ENCODE measurements at places on chromosomes 4 and X. TPM values are rescaled to one million over a fixed set of nuclear protein-coding genes. Genes with fewer than 3 reads are reported as not detected.

DNA sequence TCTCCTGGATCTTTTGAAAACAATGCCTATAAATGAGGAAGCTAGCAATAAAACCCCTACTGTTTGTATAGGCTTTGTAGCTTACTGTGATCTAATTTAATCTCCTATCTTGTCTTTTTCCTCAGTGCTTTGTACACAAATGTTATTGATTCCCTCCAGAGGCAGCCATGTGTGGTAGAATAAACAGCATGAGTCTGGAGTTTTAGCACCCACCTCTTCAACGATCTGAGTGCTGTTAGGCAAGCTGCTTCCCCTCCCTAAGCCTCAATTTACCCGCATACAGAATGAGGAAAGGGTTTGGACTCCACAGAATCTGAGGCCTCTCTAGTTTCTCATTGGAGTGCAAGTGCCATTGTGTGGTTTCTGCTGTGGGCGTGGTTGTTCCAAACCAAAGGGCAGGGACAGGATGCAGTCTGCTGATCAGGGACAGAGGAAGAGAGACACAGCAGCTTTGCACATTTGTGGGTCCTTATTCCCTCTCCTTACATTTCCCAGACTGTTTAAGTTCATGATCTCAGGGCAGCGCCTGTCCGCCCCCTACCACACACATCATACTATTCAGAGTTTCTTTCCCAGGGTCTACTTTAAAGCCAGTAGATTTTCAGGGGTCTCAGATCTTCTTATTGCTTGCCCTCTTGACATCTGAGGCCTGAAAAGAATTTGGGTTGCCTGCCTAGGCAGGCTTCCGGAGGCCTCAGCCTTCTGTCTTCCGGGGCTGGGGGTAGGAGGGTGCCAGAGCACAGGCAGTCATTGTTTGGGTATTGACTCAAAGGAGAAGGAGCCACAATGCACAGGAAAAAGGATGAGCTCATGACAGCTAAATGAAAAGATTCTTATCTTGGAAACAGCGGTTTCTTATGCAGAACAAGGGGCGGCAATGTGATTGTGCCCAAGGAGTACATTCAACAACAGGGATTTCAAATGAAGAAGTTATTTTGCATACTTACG lies 114.9 kb upstream of the TEX13D start:
- peaks cover 8% of the 10 kb centered on the region for H3K4me1 ChIP-seq
- no peak overlapping the region for H3K27ac ChIP-seq
- H3K36me3 ChIP-seq = no peaks in the 10 kb centered on the region

DNA sequence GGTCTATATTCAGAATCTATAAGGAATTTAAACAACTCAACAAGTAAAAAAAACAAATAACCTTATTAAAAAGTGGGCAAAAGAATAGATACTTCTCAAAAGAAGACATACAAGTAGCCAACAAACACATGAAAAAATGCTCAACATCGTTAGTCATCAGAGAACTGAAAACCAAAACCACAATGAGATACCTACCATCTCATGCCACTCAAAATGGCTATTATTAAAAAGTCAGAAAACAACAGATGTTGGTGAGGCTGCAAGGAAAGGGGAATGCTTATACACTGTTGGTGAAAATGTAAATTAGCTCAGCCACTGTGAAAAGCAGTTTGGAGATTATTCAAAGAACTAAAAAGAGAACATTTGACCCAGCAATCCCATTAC lies 201.6 kb downstream of the QDPR start:
- H3K4me3 ChIP-seq = no peak overlapping the region
- no peaks in the 10 kb centered on the region for H3K36me3 ChIP-seq
- no peaks in the 10 kb centered on the region for H3K4me1 ChIP-seq
- DNase-seq = no peak

- no peaks in the 10 kb centered on the region for H3K36me3 ChIP-seq
- no peak overlapping the region for H3K27ac ChIP-seq
- H3K4me3 ChIP-seq = no peak overlapping the region
- DNase-seq = no peak
Measured at GRCh38 chr4:20159516-20159915, 92.2 kb upstream of the SLIT2 start.

- H3K36me3 ChIP-seq = no peaks in the 10 kb centered on the region
- no peaks in the 10 kb centered on the region for H3K4me1 ChIP-seq
- no peak for DNase-seq
Measured at GRCh38 chr4:6049985-6050384, 31.8 kb upstream of the C4orf50 start.

- H3K4me3 ChIP-seq = no peak overlapping the region
- DNase-seq = no peak
- no peaks in the 10 kb centered on the region for H3K27me3 ChIP-seq
- no peak overlapping the region for H3K27ac ChIP-seq
Measured at GRCh38 chr4:25367004-25367621, 9.9 kb upstream of the ANAPC4 start.

DNA sequence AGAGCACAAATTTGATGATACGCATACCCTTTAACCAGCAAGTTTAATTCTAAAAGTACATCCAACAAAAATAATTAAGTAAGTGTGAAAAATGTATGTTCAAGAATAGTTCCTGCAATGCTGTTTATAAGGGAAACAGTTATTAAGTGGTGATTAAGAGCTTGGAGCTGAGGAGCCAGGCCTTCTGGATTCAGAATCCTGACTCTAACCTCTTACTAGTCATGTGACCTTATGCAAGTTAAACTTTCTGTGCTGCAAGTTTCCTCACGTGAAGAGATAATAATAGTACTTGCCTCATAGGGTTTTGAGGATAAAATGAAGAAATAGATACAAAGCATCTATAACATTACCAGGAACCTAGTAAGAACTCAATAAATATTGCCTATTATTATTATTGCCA lies 77.7 kb downstream of the FAM13A start:
- no peaks in the 10 kb centered on the region for H3K27me3 ChIP-seq
- no peak for DNase-seq
- no peak overlapping the region for H3K4me3 ChIP-seq
- H3K36me3 ChIP-seq = no peaks in the 10 kb centered on the region

GRCh38 chr4:6372649-6373525 lies 99.5 kb downstream of the PPP2R2C start:
- H3K27me3 ChIP-seq = no peaks in the 10 kb centered on the region
- no peak for DNase-seq
- H3K4me3 ChIP-seq = no peak overlapping the region
- H3K4me1 ChIP-seq = peaks cover 5% of the 10 kb centered on the region

GRCh38 chrX:18594079-18594478 lies 77.8 kb downstream of the RS1 start:
- H3K4me1 ChIP-seq = no peaks in the 10 kb centered on the region
- no peak overlapping the region for H3K27ac ChIP-seq
- no peak overlapping the region for H3K4me3 ChIP-seq
- no peak for DNase-seq
- H3K27me3 ChIP-seq = no peaks in the 10 kb centered on the region
- no peaks in the 10 kb centered on the region for H3K36me3 ChIP-seq

GRCh38 chr4:101229116-101229515 lies 118.2 kb downstream of the PPP3CA start:
- DNase-seq = no peak
- H3K36me3 ChIP-seq = no peaks in the 10 kb centered on the region
- H3K4me1 ChIP-seq = no peaks in the 10 kb centered on the region
- no peak overlapping the region for H3K4me3 ChIP-seq
- no peaks in the 10 kb centered on the region for H3K27me3 ChIP-seq

- no peaks in the 10 kb centered on the region for H3K27me3 ChIP-seq
- no peak overlapping the region for H3K27ac ChIP-seq
- H3K4me3 ChIP-seq = peak overlapping the region; percentile 40
- DNase-seq = no peak
Measured at GRCh38 chrX:100593581-100593980, 8.8 kb downstream of the TNMD start.

GRCh38 chr4:78560296-78560963 lies 8.9 kb downstream of the ANXA3 start:
- H3K27me3 ChIP-seq = no peaks in the 10 kb centered on the region
- H3K4me3 ChIP-seq = no peak overlapping the region
- no peak overlapping the region for H3K27ac ChIP-seq
- no peaks in the 10 kb centered on the region for H3K36me3 ChIP-seq

DNA sequence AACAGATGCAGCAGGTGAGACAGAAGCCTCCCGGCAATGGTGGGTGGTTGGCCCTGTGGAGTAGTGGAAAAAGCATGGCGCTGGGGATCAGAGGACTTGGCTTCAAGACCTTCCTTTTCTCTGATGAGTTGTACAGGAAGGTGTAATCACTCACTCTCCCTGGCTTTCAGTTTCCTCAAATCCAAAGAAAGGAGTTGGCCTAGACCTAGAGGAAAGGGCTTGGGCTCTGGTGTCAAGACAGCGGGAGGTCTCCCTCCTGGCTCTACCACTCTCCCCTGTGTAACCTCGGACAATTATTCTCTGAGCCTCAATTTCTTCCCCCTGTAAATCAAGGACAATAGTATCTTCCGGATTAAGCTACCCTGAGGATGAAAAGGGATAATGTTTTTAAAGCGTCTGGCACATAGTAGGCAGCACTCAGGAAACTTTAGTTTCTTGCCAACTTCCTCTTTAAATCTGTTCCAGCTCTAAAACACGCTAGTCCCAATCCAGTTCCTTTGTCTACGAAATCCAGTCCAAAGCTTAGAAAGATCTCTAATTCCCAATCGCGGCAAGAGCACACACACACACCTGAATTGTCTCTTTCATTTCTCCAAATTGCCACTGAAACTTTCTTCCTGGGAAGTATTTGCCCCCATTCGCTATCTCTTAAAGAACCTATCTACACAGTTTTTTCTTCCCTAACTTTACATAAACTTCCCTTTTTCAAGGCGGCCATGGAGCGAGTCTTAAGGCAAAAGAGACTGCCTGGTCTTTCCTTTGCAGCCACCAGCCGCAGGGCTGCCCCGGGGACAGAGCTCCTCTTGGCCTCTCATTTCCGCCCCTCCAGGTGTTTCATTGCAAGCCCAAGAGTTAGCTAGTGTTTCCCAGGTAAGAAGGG lies 29.9 kb upstream of the GPC4 start:
- H3K27me3 ChIP-seq = no peaks in the 10 kb centered on the region
- no peaks in the 10 kb centered on the region for H3K36me3 ChIP-seq
- H3K4me3 ChIP-seq = peak overlapping the region; percentile 21
- peaks cover 6% of the 10 kb centered on the region for H3K4me1 ChIP-seq
- H3K27ac ChIP-seq = no peak overlapping the region

- DNase-seq = no peak
- H3K4me1 ChIP-seq = peaks cover 11% of the 10 kb centered on the region
- H3K4me3 ChIP-seq = 0 out of 2 replicates have a peak overlapping the region, but pooled peaks have one; percentile 5
- H3K27me3 ChIP-seq = no peaks in the 10 kb centered on the region
Measured at GRCh38 chr4:26330946-26331345, 10.1 kb downstream of the RBPJ start.

DNA sequence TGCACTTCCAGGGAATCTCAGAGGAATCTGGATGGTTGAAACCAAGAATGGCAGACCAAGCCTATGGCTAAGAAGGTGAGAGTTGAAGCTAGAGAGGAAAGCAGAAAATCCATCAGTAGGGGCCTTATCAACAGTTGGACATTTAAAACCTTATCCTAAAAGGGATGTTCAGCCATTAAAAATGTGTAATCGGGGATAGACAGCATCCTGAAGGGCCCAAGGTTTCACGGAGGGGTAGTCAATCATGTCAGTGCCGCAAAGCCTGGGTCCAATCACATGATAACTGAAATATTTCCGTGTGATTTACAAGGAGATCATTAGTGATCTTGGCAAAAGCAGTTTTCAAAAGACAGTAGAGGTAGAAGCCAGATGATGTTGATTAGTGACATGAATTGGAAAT lies 61.9 kb upstream of the ELOVL6 start:
- H3K4me1 ChIP-seq = no peaks in the 10 kb centered on the region
- no peaks in the 10 kb centered on the region for H3K36me3 ChIP-seq
- H3K27me3 ChIP-seq = no peaks in the 10 kb centered on the region
- DNase-seq = no peak

GRCh38 chr4:109690690-109691410 lies 12.4 kb downstream of the CASP6 start:
- no peaks in the 10 kb centered on the region for H3K4me1 ChIP-seq
- H3K27ac ChIP-seq = no peak overlapping the region
- no peaks in the 10 kb centered on the region for H3K27me3 ChIP-seq
- H3K36me3 ChIP-seq = peaks cover 4% of the 10 kb centered on the region
- DNase-seq = no peak
- H3K4me3 ChIP-seq = no peak overlapping the region

- H3K4me1 ChIP-seq = peaks cover 16% of the 10 kb centered on the region
- H3K36me3 ChIP-seq = no peaks in the 10 kb centered on the region
- peaks cover 19% of the 10 kb centered on the region for H3K27me3 ChIP-seq
- no peak overlapping the region for H3K27ac ChIP-seq
Measured at GRCh38 chr4:2793586-2794485, 951 bp downstream of the SH3BP2 start.

- no peak overlapping the region for H3K27ac ChIP-seq
- H3K27me3 ChIP-seq = no peaks in the 10 kb centered on the region
- no peak overlapping the region for H3K4me3 ChIP-seq
- no peak for DNase-seq
- H3K36me3 ChIP-seq = no peaks in the 10 kb centered on the region
Measured at GRCh38 chr4:136526517-136526916, 1005.8 kb downstream of the PCDH18 start.

- H3K36me3 ChIP-seq = no peaks in the 10 kb centered on the region
- no peaks in the 10 kb centered on the region for H3K4me1 ChIP-seq
- H3K27ac ChIP-seq = no peak overlapping the region
- H3K4me3 ChIP-seq = peak overlapping the region; percentile 83
Measured at GRCh38 chrX:155880586-155881157, 473 bp upstream of the VAMP7 start.

- no peak overlapping the region for H3K4me3 ChIP-seq
- H3K27me3 ChIP-seq = no peaks in the 10 kb centered on the region
- H3K27ac ChIP-seq = no peak overlapping the region
- no peaks in the 10 kb centered on the region for H3K36me3 ChIP-seq
- no peaks in the 10 kb centered on the region for H3K4me1 ChIP-seq
- no peak for DNase-seq
Measured at GRCh38 chrX:78316265-78316664, 11.1 kb downstream of the CYSLTR1 start.

DNA sequence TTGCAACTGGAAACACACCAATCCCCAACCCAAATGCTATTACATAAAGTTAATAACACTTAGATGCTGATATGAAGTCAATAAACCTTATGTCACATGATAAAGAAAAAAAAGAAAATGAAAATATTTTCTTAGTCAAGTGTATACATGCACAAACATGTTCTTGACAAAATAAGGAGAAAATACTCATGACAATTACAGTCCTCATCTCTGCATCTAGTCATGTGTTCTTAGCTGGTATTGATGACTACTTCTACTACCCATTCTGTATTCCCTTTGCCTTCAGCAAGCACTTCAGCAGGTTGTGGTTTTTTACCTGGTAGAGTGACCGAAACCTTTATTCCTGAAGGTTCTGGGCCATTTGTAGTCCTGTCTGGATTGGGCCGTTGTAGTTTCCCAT lies 24.9 kb downstream of the CXCL8 start:
- no peaks in the 10 kb centered on the region for H3K4me1 ChIP-seq
- no peak overlapping the region for H3K27ac ChIP-seq
- H3K4me3 ChIP-seq = no peak overlapping the region
- no peaks in the 10 kb centered on the region for H3K36me3 ChIP-seq
- no peaks in the 10 kb centered on the region for H3K27me3 ChIP-seq

Gene SPANXN3
- not detected for total RNA-seq

Gene ZNF718
- 19.5 TPM for total RNA-seq

Gene MMRN1
- total RNA-seq = not detected

Gene OPHN1
- total RNA-seq = 3.5 TPM

Gene RNF4
- 78.9 TPM for total RNA-seq

Gene KCNIP4
- not detected for total RNA-seq

Gene HGFAC
- 0.15 TPM for total RNA-seq

Gene C1GALT1C1
- 13.4 TPM for total RNA-seq

Gene CABS1
- not detected for total RNA-seq

Gene GRIA2
- not detected for total RNA-seq

Gene SLITRK4
- 8.2 TPM for total RNA-seq

Gene PLP1
- 49.2 TPM for total RNA-seq

Gene SPANXC
- not detected for total RNA-seq

Gene FUNDC1
- total RNA-seq = 22.7 TPM

Gene MTTP
- total RNA-seq = 0.26 TPM

Gene SMIM31
- not detected for total RNA-seq

Gene TMEM129
- total RNA-seq = 28.5 TPM

Gene NR3C2
- 3.0 TPM for total RNA-seq

Gene MAGEB6
- not detected for total RNA-seq

Gene UGT8
- total RNA-seq = 24.0 TPM

Gene HSFX4
- not detected for total RNA-seq

Measured in H1 (cell line).